ENCODE measurements at places on chromosomes 3 and 15. TPM values are rescaled to one million over a fixed set of nuclear protein-coding genes. Genes with fewer than 3 reads are reported as not detected.

The WDR48 gene
- 22.8 TPM for total RNA-seq

The KCNMB3 gene
- 0.99 TPM for total RNA-seq

The GHSR gene
- not detected for total RNA-seq

The ZPLD1 gene
- total RNA-seq: not detected

The KNG1 gene
- total RNA-seq: not detected

The CEP152 gene
- total RNA-seq: 7.6 TPM

The ZSCAN2 gene
- 15.5 TPM for total RNA-seq

The FAM43A gene
- 3.8 TPM for total RNA-seq

The PRICKLE2 gene
- 3.4 TPM for total RNA-seq

The GRM7 gene
- total RNA-seq: not detected

The BNC1 gene
- total RNA-seq: 0.52 TPM

The RIOX2 gene
- total RNA-seq: 32.0 TPM

The DGKG gene
- total RNA-seq: 9.4 TPM

The MANF gene
- total RNA-seq: 132 TPM

The AEN gene
- 79.7 TPM for total RNA-seq

The GPR62 gene
- not detected for total RNA-seq

The LRRC34 gene
- total RNA-seq: not detected

The PYGO1 gene
- 6.9 TPM for total RNA-seq

The MEGF11 gene
- total RNA-seq: 0.66 TPM

The GYG1 gene
- total RNA-seq: 35.5 TPM

The GOLGA6D gene
- total RNA-seq: not detected

The ADIPOQ gene
- total RNA-seq: not detected

The RBP2 gene
- total RNA-seq: not detected

The SI gene
- total RNA-seq: not detected

The FRG2C gene
- total RNA-seq: not detected

The DYNLT2B gene
- total RNA-seq: 26.1 TPM

The C15orf62 gene
- not detected for total RNA-seq

The DAZL gene
- not detected for total RNA-seq

The ZNF80 gene
- total RNA-seq: not detected

The XYLB gene
- total RNA-seq: 4.3 TPM

The ABHD14A gene
- total RNA-seq: 14.8 TPM

The TRPM1 gene
- total RNA-seq: not detected

The ACTRT3 gene
- total RNA-seq: 2.8 TPM

The SLC12A1 gene
- not detected for total RNA-seq

The UNC45A gene
- 58.6 TPM for total RNA-seq

The RPL4 gene
- total RNA-seq: 5,362 TPM

The FBXL22 gene
- total RNA-seq: 0.27 TPM

The LSG1 gene
- 33.8 TPM for total RNA-seq

The SERINC4 gene
- 0.05 TPM for total RNA-seq

The RAB11A gene
- 353 TPM for total RNA-seq

The USP50 gene
- not detected for total RNA-seq

The BCL2A1 gene
- total RNA-seq: 18.4 TPM

The PLCB2 gene
- 1.3 TPM for total RNA-seq

Measured in A549 treated with CpdA at 1 μM for 4 hours (cell line).